ENCODE measurements at places on chromosomes 12 and 14. TPM values are rescaled to one million over a fixed set of nuclear protein-coding genes. Genes with fewer than 3 reads are reported as not detected.
A peak's percentile ranks its signal among the peaks of the same experiment; 100 is the strongest.

The HOXC9 gene
- total RNA-seq = 0.32 TPM

The CLEC12A gene
- total RNA-seq = 12.7 TPM

DNA sequence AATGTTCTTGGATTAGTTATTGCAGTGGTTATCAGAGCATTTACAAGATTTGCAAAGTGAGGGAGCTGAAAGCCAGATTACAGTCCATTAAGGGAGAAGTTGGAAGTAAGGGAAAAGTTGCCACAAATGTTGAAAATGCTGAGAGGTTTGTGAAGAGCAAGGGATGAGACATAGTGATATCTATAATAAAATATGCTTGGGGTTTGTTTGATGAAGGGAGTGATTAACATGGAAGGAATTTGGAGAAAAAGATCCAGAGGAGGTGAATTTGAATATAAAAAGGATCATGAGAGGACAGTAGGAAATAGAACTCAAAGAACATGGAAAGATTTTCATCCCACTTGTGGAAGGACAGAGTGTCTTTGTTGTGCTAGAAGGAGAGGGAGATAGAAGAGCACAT lies 19.3 kb upstream of the CCER1 start:
- H3K27ac ChIP-seq = no peak overlapping the region
- no peak for DNase-seq
- no peak overlapping the region for H3K4me3 ChIP-seq
- no peaks in the 10 kb centered on the region for H3K27me3 ChIP-seq
- no peaks in the 10 kb centered on the region for H3K4me1 ChIP-seq

- no peaks in the 10 kb centered on the region for H3K4me1 ChIP-seq
- H3K36me3 ChIP-seq = no peaks in the 10 kb centered on the region
- H3K27ac ChIP-seq = no peak overlapping the region
- no peaks in the 10 kb centered on the region for H3K27me3 ChIP-seq
- H3K4me3 ChIP-seq = no peak overlapping the region
- no peak for DNase-seq
Measured at GRCh38 chr14:61973981-61974380, 211.8 kb downstream of the SNAPC1 start.

GRCh38 chr12:101592921-101593320 lies 1.9 kb upstream of the MYBPC1 start:
- H3K27ac ChIP-seq = no peak overlapping the region
- H3K4me3 ChIP-seq = no peak overlapping the region
- DNase-seq = no peak
- no peaks in the 10 kb centered on the region for H3K4me1 ChIP-seq
- no peaks in the 10 kb centered on the region for H3K27me3 ChIP-seq

DNA sequence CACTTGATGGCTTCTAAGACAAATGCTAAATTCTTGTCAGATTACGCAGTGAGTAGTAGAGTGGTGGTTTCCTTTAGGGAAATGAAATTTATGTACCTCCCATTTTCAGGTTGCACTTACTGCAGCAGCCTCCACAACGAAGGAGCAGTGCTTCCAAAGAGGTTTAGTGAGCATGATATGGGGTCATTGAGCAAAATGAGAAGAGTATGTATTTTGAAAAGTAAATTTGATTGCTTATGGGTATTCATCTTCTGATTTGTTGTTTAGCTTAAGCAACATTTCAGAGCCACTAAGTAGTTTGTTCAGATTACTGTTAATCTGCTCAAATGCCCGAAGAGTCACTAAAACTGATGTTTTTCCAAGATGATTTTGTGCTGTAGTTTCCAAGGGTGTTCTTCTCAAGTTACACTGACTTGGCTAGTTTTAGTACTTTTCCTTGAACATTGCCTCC lies 493.6 kb downstream of the PCNX1 start:
- H3K4me3 ChIP-seq = no peak overlapping the region
- peak; percentile 14 for DNase-seq
- no peaks in the 10 kb centered on the region for H3K27me3 ChIP-seq
- H3K27ac ChIP-seq = no peak overlapping the region
- no peaks in the 10 kb centered on the region for H3K36me3 ChIP-seq

DNA sequence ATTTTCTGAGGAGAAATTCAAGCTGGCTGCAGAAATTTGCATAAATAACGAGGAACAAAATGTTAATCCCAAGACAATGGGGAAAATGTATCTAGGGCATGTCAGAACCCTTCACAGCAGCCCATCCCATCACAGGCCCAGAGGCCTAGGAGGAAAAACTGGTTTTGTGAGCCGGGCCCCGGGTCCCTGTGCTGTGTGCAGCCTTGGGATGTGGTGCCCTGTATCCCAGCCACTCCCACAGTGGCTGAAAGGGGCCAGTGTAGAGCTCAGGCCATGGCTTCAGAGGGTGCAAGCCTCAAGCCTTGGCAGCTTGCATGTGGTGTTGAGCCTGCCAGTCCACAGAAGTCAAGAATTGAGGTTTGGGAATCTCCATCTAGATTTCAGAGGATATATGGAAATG lies 57.7 kb downstream of the NPAS3 start:
- H3K4me1 ChIP-seq = no peaks in the 10 kb centered on the region
- H3K36me3 ChIP-seq = no peaks in the 10 kb centered on the region
- no peak overlapping the region for H3K4me3 ChIP-seq
- H3K27ac ChIP-seq = no peak overlapping the region
- DNase-seq = no peak
- H3K27me3 ChIP-seq = no peaks in the 10 kb centered on the region

Measured in left lung (tissue), 14 donors.